ENCODE measurements at places on chromosomes 3 and 15.

- DNase-seq, result no peak
These were observed 17.4 kb upstream of the CRTC3 start for GRCh38 chr15:90512276-90512675.

- DNase-seq, result no peak
These were observed 214.1 kb downstream of the NECTIN3 start for GRCh38 chr3:111285694-111286093.

- DNase-seq, result no peak
These were observed 157.7 kb downstream of the SMAD6 start for GRCh38 chr15:66859688-66860253.

DNA sequence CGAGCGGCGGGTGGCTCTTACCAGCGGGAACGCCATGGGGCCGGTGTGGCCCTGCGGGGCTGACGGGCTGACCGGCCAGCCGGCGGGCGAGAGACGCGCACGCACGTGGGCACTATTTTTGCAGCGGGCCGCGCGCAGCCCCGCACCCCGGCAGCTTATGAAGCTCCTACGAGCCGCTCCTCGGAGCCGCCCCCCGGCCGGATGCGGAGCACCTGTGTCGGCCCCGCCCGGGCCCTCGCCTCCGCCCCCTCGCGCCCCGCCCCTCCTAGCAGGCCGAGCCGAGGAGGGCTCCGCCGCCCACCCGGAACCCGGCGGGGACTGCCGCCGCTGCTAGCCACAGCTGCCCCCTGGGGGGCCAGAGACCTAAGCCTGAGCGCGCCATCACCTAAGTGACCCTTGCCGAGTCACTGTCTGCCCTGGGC lies 683 bp upstream of the CPEB1 start:
- DNase-seq, result no peak

- no peak for DNase-seq
These were observed 64.5 kb upstream of the KLF13 start for GRCh38 chr15:31262143-31262530.

- DNase-seq, result no peak
These were observed 56.8 kb downstream of the MYH15 start for GRCh38 chr3:108453565-108453964.

DNA sequence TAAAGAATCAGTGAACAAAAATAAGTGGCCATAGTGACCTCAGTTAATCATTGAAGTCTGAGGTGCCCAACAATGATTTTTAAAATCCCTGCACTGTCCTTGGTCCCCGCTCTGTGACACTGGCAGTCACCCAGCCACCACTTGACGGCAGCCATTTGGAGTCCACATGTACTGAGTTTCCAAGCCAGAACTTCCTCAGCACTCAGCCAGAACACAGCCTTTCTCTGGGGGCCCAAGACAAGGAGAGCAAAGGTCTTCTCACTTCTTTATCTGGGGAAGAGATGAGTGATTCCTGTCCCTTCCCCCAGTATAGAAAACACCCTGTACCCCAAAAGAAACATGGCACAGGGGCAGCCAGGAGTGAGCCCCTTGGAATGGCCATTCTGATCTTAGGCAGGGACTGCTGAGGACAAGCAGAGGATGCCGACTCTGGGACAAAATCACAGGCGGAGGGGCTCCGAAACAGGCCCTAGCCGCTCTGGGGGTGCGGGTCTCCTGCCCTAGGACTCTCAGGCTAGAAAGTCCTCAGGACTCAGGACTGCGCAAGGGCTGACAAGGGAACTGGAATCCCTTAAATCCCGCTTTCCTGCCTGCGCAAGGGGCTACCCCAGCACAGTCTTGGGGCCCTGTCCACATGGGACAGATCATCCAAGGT lies 12.8 kb downstream of the PAK6 start:
- DNase-seq, result no peak

DNA sequence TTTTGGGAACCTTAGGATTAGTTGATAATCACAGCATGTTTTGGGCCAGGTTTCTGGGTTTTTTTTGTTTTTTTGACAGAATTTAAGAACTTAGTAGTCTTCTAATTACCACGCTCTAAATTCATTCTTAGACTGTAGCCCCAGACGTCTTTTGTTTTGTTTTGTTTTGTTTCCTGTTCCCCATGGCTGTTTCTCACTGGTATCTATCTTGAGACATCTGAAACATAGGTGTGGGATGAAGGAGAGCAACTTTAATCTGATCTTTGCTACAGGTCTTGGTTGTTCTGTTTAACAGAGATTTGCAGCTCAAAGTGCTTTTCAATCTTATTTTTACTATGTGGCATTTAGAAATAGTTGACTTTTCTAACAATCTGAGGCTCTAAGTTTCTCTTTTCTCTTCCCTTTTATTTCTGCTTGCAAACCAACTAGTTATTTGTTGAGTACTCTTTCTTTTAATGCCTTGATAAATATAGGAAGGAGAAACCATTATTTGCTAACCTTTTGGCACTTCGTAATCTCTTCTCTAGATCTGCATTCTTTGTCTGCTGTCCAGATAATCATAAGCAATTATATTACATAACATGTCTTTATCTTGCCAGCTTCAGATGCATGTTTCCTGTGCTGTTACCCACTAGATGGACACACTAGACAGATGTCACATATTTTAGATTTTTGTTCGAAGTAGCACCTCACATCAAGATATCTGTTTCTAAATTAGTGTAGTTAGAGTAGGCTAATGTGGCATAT lies 40.9 kb downstream of the FBXL2 start:
- DNase-seq, result no peak

- DNase-seq, result no peak
These were observed 13.3 kb downstream of the BCL2A1 start for GRCh38 chr15:79957741-79958140.

- DNase-seq, result no peak
These were observed 230.5 kb upstream of the MRPL3 start for GRCh38 chr3:131733086-131733841.

GRCh38 chr3:107978131-107979055 lies 112.4 kb downstream of the CD47 start:
- DNase-seq, result no peak

DNA sequence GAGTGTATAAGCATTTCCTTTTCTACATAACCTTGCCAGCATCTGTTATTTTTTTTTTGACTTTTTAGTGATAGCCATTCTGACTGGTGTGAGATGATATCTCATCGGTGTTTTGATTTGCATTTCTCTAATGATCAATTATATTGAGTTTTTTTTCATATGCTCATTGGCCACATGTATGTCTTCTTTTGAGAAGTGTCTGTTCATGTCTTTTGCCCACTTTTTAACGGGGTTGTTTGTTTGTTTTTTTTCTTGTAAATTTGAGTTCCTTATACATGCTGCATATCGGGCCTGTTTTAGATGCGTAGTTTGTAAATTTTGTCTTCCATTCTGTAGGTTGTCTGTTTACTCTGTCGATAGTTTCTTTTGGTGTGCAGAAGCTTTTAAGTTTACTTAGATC lies 89.2 kb downstream of the LEKR1 start:
- DNase-seq, result no peak

DNA sequence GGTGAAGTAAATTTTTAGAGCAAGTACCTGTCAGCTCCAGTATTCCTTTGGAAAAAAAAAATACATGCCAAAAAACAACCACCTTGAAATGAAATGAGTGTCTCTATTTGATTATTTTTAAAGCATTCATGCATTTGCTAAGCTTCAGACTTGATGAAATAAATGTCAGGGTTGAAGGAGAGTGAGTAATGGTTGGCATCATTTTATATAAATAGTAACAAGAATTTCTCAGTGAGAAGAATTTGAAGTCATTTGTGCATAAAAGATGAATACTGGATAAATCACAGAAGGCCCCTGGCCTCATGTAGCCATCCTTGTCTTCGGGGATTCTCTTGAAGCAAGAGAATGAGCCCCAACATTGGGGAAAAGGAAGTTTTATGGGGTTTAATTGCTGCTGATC lies 318.4 kb downstream of the LPP start:
- no peak for DNase-seq

GRCh38 chr15:59614153-59614552 lies 2.6 kb downstream of the GCNT3 start:
- DNase-seq, result no peak

GRCh38 chr15:62608369-62608768 lies 434.2 kb upstream of the TPM1 start:
- no peak for DNase-seq

GRCh38 chr15:96767703-96768434 lies 437.4 kb downstream of the NR2F2 start:
- DNase-seq, result no peak

DNA sequence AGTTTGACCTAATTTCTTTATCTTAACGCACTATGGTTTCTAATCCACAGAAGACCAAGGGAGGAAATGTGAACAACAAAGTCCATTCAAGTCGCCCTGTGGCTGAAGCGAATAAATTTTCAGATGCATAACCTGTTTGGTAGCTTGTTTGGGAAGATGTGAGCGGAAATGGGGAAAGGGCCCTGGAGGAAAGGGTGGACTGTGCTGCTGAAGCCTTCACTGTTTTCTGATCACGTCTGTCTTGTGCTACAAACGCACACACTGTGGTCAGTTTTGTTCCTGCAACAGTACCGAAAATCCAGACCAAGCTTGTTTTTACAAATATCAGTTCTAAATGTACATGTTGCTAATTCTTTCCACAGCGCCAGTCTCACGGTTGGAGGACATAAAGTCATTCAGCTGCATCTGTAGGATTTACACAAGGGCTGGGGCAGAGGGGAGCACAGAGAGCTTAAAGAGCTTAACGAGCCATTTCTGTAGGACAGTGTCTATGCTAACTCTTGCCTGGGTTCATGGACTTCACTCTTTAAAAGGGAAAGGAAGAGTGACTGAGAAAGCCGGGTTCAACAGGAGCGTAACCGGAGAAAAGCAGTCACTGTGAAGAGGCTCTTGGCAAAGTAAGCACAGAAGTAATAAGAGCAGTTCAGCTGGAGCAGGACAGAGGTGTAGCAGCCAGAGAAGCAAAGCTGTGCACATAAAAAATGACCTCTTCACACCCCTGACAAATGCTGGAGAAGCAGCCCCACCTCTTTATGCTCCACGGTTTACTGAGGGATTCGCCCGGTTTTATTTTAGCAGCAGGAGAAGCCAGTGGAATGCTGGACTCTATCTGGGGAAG lies 66.6 kb downstream of the USF3 start:
- no peak for DNase-seq

DNA sequence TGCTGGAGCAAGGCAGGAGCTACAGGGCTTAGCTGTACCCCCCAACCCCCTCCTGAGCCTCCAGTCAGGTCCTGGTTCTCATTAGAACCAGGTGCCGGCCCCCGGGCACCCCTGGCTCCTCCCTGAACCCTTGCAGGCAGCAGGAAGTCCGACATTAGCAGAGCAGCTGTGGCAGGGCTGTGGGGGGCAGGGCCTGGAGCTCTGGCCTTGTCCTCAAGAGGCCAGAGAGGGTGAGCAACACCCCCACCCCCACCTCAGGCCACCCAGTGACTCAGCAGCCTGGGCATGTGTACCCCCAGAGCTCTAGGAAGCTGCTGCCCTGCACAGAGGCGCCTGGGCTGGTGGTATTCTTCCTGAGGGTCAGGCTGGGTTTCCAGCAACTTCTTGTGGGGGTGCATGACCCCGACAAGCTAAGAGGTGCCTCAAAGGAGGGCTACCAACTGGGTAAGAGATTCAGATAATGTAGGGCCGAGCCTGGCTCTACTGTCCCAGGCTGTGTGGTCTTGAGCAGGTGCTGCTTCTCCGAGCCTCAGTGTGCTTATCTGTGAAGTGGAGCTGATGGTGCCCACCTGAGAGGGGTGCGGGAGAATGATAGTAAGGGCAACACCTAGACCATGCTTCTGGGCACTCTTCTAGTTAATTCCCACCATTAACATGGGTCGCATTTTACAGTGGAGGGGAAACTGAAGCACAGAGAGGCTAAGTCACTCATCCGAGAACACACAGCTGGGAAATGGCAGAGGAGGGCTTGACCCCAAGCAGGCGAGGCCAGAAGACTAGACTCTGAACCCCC lies 16.0 kb downstream of the H1-8 start:
- no peak for DNase-seq

- DNase-seq, result no peak
These were observed 748 bp downstream of the MRPS25 start for GRCh38 chr3:15064299-15064834.

- DNase-seq, result no peak
These were observed 31.0 kb downstream of the GRIP2 start for GRCh38 chr3:14508966-14509795.

DNA sequence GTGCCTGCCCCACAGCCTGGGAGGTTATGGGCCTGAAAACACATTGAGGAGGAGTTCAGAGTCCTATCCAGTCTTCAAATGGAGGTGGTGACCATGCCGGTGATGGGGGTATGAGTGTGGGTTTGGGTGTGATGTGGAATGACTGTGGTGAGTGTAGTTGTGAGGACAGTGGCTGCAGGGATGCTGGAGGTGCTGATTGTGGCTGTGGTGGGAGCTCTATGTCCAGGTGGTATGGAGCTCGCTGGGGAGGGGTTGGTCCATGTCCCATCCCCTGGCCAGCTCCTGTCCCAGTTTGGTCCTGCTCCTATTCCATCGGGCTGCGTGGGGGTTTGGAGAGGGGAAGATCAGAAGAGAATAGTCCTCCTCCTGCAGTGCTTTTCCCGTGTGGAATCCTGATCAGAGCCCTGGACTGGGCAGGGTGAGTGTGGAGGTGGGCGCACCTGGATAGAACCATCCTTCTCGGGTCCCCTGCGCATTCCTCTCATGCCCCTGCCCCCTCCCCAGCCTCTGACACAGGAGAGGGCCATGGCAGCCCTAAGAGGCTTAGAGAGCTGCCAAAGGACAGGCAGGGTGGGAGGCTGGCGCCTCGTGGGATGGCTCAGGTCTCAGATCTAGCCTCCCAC lies 23.0 kb upstream of the GOLGA6C start:
- no peak for DNase-seq

GRCh38 chr3:81778678-81779182 lies 17.3 kb upstream of the GBE1 start:
- DNase-seq, result no peak

DNA sequence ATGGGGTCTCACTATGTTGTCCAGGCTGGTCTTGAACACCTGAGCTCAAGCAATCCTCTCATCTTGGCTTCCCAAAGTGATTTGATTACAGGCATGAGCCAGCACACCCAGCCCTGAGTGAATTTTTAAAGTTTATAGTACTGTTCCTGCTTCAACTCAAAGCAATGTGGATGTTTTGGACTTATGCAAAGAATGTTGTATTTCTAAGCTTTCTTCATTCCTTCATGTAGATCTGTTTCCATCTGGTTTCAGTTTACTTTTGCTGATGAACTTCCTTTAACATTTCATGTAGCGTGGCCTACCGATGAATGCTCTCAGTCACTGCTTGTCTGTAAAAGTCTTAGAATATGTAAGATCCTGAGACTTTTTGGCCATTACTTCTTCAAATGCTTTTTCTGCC lies 23.2 kb downstream of the NRG4 start:
- DNase-seq, result no peak

- DNase-seq, result no peak
These were observed 1.0 kb upstream of the KLF15 start for GRCh38 chr3:126358038-126358815.

DNA sequence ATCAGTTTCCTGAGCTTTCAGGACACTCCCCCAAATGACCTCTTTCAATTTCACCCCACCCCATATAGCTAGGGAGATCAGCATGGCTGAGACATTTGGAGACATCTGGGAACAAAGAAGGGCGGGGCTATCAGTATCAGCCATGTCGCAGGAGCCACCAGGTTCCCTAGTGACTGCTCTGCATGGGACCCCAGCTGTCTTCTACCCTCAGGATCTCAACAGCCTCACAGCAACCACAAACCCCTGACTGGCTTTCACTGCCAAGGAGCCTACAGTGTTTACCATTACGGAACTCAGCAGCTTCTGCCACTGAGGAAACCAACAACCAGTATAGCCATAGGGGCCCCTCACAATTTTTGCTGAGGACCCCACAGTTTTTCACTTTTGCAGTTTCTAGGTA lies 269.6 kb upstream of the TRIM42 start:
- no peak for DNase-seq

- DNase-seq, result no peak
These were observed 107.2 kb downstream of the GTPBP8 start for GRCh38 chr3:113097960-113098447.
